ENCODE measurements at places on chromosomes 11 and 22. TPM values are rescaled to one million over a fixed set of nuclear protein-coding genes. Genes with fewer than 3 reads are reported as not detected.

GRCh38 chr11:101718402-101718801, 134.6 kb upstream of the TRPC6 start:
- H3K36me3 ChIP-seq, result no peaks in the 10 kb centered on the region
- H3K27ac ChIP-seq, result no peak overlapping the region
- H3K4me1 ChIP-seq, result no peaks in the 10 kb centered on the region
- H3K27me3 ChIP-seq, result no peaks in the 10 kb centered on the region
- no peak for DNase-seq

DNA sequence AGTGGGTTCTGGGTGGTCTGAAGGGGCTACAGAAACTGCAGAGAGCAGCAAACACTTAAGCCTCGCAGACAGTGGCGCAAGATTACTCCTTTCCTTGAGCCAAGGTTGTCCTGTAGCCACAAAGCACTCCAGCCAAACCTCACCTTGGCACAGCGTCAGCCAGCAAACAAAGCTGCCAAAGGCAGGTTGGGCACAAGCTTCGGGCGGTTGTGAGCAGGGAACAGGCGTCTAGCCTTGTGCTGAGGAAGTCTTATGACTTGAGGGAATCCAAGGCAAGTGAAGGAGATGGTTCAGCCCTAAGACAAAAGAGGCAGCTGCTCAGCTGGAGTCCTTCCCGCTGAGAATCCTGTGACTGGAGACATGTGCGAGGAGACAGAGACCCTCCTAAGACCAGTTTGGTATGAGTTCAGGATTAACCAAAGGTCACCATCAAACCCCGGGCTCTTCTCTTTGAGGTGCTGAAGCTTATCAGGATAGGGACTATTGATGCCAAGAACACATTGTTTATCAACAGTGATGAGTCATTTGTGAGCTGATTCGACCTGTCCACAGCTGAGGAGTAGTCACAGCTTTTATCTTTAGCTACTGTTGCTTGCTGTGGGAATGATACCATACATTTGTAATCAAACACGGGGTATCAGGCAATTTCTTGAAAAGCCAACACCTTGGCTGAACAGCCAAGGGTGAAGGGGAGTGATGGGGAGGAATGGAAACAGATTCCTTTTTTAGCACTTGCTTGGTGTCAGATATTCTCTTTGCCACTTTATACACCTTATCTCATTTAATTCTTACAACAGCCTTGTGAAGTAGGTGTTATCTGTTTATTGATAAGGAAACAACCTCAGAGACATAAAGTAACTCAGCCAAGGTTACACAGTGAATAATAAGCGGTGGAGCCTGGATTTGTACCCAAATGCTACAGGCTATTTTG, 4.6 kb downstream of the ADM start:
- no peak overlapping the region for H3K4me3 ChIP-seq
- peak overlapping the region; percentile 63 for H3K27ac ChIP-seq
- peak; percentile 46 for DNase-seq
- H3K36me3 ChIP-seq, result no peaks in the 10 kb centered on the region

GRCh38 chr11:132846075-132846474, 686.2 kb downstream of the OPCML start:
- H3K36me3 ChIP-seq, result no peaks in the 10 kb centered on the region
- no peak for DNase-seq
- H3K4me1 ChIP-seq, result no peaks in the 10 kb centered on the region
- no peak overlapping the region for H3K27ac ChIP-seq
- no peak overlapping the region for H3K4me3 ChIP-seq

DNA sequence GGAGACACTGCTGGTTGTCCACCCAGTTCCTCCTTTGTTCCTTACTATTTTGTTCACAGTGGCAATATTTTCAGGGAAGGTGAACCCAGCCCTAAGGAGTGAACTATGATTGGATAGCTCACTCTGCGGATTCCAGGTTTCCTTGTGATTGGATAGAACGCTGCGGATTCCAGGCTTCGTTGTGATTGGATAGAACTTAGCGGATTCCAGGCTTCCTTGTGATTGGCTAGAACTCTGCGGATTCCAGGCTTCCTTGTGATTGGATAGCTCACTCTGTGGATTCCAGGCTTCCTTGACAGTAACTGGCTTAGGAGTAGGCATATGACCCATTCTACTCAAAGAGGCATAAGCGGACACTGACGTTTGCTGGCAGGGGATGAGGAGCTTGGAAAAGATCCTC, 28.6 kb upstream of the ADA2 start:
- H3K4me3 ChIP-seq, result no peak overlapping the region
- no peak for DNase-seq
- no peaks in the 10 kb centered on the region for H3K36me3 ChIP-seq
- no peaks in the 10 kb centered on the region for H3K4me1 ChIP-seq
- H3K27me3 ChIP-seq, result no peaks in the 10 kb centered on the region
- no peak overlapping the region for H3K27ac ChIP-seq

DNA sequence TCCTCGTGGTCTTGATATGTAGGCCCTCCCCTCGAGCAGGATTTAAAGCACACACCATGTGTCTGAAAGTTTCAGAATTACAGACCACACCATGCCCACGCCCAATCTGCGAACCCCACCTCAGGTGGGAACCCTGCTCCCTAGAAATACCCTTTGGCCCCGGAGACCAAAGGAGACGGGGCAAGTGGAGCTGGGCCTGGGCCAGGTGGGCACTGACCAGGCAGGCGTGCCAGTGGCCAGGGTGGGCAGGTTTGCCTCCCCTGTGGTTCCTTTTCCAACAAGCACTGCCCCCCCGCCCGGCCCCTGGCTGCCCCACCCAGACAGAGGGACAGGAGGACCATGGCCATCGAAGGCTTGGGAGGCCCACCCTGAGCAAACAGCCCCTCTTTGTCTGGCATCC, 400.4 kb downstream of the TBC1D22A start:
- no peaks in the 10 kb centered on the region for H3K36me3 ChIP-seq
- no peak for DNase-seq
- H3K27me3 ChIP-seq, result no peaks in the 10 kb centered on the region

GRCh38 chr11:129275828-129276227, 83.7 kb upstream of the ARHGAP32 start:
- H3K4me3 ChIP-seq, result no peak overlapping the region
- no peak for DNase-seq

- no peaks in the 10 kb centered on the region for H3K27me3 ChIP-seq
- H3K4me3 ChIP-seq, result no peak overlapping the region
- no peak for DNase-seq
- no peaks in the 10 kb centered on the region for H3K4me1 ChIP-seq
- no peaks in the 10 kb centered on the region for H3K36me3 ChIP-seq
- no peak overlapping the region for H3K27ac ChIP-seq
Measured at GRCh38 chr22:45877036-45877380, 100.0 kb downstream of the WNT7B start.

- H3K27me3 ChIP-seq, result no peaks in the 10 kb centered on the region
- no peak overlapping the region for H3K27ac ChIP-seq
- no peaks in the 10 kb centered on the region for H3K4me1 ChIP-seq
- H3K4me3 ChIP-seq, result no peak overlapping the region
- DNase-seq, result no peak
Measured at GRCh38 chr22:40120848-40121247, 56.9 kb upstream of the TNRC6B start.

DNA sequence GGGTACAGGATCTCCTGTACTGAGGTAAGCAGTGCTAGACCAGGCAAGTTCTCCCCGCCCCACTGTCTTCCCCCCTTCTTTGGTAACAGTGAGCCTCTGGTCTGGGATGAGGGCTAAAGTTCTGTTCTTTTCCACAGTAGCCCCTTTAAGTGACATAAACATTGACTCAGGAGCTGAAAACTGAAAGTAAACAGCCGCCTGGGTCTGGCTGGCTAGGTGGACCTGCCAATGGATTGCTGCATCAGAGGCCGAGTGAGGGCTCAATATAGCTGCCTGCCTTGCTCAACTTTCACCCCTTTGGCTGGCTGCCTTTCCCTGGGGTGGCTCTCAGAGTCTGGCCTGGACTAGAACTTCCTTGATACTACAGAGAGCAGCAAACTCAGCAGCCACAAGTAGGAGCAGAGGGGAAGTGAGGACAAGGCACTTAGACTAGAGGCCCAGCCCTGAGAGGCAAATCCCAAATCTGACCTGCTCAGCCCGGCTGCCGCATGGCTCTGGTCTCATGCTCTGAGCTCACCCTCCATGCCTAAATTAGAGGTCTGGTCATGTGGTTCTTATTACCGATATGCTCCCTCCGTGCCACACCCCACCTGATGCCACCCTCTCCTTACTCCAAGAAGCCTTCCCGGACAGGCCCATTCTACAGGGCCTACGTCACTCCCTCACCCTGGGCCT, 9.6 kb upstream of the UCP3 start:
- H3K27me3 ChIP-seq, result no peaks in the 10 kb centered on the region
- peak overlapping the region; percentile 48 for H3K27ac ChIP-seq
- DNase-seq, result peak; percentile 86

GRCh38 chr11:85165819-85166218, 461.3 kb downstream of the DLG2 start:
- no peak overlapping the region for H3K4me3 ChIP-seq
- H3K27me3 ChIP-seq, result no peaks in the 10 kb centered on the region
- no peaks in the 10 kb centered on the region for H3K4me1 ChIP-seq
- DNase-seq, result no peak

GRCh38 chr11:104841973-104842525, 56.2 kb downstream of the CASP12 start:
- no peak overlapping the region for H3K27ac ChIP-seq
- no peak overlapping the region for H3K4me3 ChIP-seq
- no peaks in the 10 kb centered on the region for H3K36me3 ChIP-seq
- no peak for DNase-seq

GRCh38 chr11:112292785-112293407, 32.2 kb upstream of the PLET1 start:
- no peaks in the 10 kb centered on the region for H3K4me1 ChIP-seq
- no peak overlapping the region for H3K4me3 ChIP-seq
- H3K27ac ChIP-seq, result peak overlapping the region; percentile 9
- no peaks in the 10 kb centered on the region for H3K27me3 ChIP-seq
- peak; percentile 36 for DNase-seq

- no peaks in the 10 kb centered on the region for H3K36me3 ChIP-seq
- H3K27ac ChIP-seq, result no peak overlapping the region
- no peaks in the 10 kb centered on the region for H3K4me1 ChIP-seq
- no peak for DNase-seq
Measured at GRCh38 chr11:92410526-92410925, 185.9 kb downstream of the FAT3 start.

DNA sequence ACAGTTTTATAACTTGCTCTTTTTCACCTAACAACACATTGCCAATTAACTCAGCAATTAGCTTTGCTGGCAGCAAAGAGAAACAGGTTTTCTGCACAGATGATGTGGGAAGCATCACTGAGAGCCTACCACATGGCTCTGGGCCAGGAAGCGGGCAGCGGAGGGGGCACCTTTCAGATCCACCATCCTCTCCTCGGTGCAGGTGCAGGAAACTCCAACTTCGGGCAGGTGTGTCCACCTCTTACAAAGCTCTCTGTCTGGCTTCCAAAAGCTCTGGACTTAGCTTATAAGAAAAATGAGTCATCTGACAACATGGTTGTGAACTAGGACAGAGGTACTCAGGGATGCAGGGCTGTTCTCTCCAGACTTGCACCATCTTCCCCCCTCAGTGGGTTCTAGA, 77.0 kb downstream of the RPS6KA4 start:
- no peak for DNase-seq
- H3K27me3 ChIP-seq, result no peaks in the 10 kb centered on the region

DNA sequence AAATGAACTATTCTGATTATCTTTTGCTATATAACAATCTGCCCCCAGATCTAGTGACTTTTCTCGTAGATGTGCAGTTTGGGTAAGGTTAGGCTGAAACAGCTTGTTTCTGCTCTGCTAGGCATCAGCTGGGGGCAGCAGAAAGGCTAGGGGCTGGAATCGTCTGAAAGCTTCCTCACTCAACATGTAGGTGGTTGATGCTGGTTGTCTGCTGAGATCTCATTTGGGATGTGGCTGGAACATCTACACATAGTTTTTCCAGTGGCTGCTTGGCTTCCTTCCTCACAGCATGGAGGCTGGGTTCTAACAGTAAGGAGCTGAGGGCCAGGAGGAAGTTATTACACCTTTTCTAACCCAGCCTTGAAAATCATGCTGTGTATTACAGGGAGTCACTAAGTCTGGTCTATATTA, 30.2 kb downstream of the USP47 start:
- no peak overlapping the region for H3K27ac ChIP-seq
- no peak for DNase-seq
- H3K4me1 ChIP-seq, result no peaks in the 10 kb centered on the region
- H3K4me3 ChIP-seq, result no peak overlapping the region
- no peaks in the 10 kb centered on the region for H3K27me3 ChIP-seq
- no peaks in the 10 kb centered on the region for H3K36me3 ChIP-seq

DNA sequence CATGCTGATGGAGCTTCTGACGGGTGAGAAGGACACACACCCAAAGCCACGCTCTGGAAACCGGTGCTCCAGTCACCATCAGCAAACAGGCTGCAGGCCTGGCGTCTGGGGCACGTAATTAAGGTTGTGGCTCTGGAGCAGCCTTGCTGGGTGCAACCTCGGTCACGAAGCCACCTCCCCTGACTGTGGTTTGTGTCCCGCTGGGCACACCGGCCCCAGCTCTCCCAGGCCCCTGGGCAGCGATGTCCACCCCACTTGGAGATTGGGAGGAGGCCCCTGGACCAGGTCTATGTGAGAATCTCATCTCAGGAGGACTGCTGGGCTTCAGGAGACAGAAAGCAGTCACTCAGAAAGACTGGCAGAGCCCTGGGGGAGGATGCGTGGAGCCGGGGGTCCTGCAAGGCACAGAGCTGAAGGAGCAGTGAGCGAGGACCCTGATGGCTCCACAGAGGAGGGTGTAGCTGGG, 631.6 kb downstream of the BRD1 start:
- H3K4me3 ChIP-seq, result no peak overlapping the region
- DNase-seq, result no peak
- H3K4me1 ChIP-seq, result no peaks in the 10 kb centered on the region

DNA sequence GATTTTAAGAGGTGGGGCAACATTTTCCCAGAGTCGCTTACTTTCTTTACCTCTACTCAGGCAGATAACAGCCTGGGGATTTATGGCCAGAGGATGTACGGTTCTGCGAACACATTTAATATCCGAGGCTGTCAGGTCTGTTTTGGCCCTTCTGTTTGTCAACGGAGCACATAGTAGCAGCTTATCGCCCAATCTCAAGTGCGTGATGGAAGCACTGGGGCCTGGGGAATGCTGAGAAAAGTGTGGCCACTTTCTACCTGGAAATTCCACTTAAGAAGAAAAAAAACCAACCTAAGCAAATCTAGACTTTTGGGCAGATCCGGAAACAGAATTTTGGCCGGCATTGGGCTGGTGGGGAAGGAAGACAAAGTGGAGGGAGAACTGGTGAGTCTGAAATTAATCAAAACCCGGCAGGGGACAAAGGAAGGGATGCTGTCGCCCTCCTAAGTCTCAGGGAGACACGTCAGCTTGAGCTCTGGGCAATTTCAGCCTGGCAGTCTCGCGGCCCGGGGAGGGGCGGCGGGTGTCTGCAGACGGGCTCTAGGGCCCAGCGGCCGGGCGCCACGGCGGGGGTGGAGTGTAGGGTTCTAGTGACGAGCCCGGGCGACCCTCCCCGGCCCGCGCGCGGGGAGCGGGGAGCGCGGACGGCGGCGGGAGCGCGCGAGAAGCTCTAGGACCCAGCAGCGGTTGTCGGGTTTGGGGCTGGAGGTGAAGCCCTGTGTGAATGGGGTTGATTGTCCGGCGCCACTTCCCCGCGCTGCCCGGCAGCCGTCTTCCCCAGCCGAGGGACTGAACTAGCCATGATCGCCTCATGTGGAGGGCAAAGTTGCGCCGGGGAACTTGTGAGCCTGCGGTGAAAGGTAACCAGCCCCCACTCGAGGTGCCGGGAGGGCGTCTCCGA, at the start of gene AMOTL1:
Gene AMOTL1 (plus strand): TSS at position 656 of the 901 bp plus-strand sequence. CDS start 156 bp downstream, at position 812.
- peak within 1 kb of the TSS; percentile 96 for H3K27ac ChIP-seq
- H3K4me1 ChIP-seq, result peaks cover 3% of the 10 kb centered on the region
- DNase-seq, result peak; percentile 88
- peak within 1 kb of the TSS; percentile 77 for H3K4me3 ChIP-seq

The DGKZ gene
- total RNA-seq, result 48.0 TPM

The SYNGR1 gene
- total RNA-seq, result 42.7 TPM

The IL10RA gene
- 45.9 TPM for total RNA-seq

The MMP12 gene
- not detected for total RNA-seq

The CLMP gene
- total RNA-seq, result 115 TPM

The FAM83F gene
- total RNA-seq, result 0.21 TPM

The TMEM258 gene
- total RNA-seq, result 96.9 TPM

The OR4A15 gene
- not detected for total RNA-seq
